Activated T-helper 1 cell treated with anti-CD3 and anti-CD28 coated beads, Interleukin-12 subunit alpha, Interleukin-12 subunit beta, Interleukin-2, Interleukin-4 antibody, amounts not matched to agents 30 ng/mL and 10 ng/mL and 1 ng/mL, durations not matched to agents 14 hours and 24 hours and 36 hours (primary cell): ENCODE measurements at places on chromosomes 6 and 20. TPM values are rescaled to one million over a fixed set of nuclear protein-coding genes. Genes with fewer than 3 reads are reported as not detected.

Gene DAAM2
- total RNA-seq: not detected in 2 replicates

Gene SLC22A2
- total RNA-seq: not detected in 2 replicates

Gene CAP2
- total RNA-seq: not detected in 2 replicates

Gene IL17A
- total RNA-seq: not detected in 2 replicates

Gene BTBD9
- total RNA-seq: 14.5 and 16.4 TPM in 2 replicates

Gene MEI4
- not detected in 2 replicates for total RNA-seq

Gene HS3ST5
- not detected in 2 replicates for total RNA-seq

Gene HLA-DQB2
- 0.51 and 0.67 TPM in 2 replicates for total RNA-seq

DNA sequence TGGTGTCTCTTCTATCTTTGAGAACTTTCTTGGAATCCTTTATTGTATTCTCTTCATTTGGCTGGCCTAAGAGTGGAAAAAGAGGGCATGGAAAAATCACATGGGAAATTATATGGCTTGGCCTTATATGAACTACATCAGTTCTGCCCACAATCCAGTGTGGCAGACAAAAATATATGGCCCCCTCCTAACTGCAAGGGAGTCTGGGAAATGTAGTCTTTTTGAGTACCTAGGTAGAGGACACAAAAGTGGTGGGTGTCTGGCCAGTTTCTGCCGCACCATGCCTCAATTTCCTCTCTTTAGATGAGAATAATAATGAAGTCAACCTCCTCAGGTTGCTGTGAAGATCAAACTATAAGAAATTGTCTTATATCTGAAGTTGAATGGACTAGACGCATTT is 109.3 kb downstream of the SCP2D1 start:
- DNase-seq: no peak

DNA sequence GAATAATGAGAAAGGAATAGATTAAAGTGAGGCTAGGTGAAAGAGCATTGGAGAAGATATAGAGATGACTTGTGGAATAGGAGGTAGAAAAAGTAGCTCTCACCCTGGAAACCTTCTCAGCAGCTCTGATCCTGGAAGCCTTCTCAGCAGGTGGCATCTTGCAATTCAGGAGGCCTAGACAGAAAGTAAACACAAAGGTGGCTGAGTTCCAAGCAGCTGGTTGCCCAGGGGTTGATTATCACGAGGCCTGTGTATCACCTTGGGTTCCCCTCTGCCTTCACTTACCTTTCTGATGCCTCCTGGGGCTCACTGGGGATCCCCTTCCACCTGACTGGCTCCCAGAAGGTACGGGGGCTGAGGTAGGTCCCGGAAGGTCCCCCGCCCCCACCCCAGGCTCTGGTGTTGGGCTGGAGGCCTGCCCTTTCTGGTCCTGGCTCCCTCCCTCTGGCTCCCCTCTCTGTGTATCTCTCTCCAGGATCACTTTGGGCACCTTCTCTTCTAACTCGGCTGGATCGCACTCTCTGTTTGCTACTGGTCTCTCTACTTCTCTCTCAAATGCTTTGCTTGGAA is 9.7 kb downstream of the MDC1 start:
- no peak for DNase-seq

DNA sequence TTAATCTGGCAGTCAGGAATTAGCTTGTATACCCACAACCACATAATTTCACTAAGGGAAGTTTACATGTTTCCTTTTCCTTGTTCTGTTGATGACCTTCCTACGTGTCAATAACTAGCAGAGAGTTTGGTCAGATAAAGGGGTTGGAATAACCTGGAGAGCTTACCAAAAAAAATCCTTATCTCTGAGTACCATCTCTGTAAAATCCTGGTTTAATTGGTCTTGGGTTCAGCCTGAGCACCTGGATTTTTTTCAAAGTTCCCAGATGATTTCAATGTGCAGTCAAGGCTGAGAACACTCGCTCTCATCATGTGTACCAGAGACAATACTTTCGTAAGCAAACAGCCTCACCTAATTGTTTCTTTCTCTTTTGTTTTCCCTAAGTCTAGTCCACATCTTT is 483.8 kb upstream of the FLRT3 start:
- no peak for DNase-seq

- no peak for DNase-seq
These were observed 17.4 kb downstream of the UBE2V1 start for GRCh38 chr20:50095476-50096078.

DNA sequence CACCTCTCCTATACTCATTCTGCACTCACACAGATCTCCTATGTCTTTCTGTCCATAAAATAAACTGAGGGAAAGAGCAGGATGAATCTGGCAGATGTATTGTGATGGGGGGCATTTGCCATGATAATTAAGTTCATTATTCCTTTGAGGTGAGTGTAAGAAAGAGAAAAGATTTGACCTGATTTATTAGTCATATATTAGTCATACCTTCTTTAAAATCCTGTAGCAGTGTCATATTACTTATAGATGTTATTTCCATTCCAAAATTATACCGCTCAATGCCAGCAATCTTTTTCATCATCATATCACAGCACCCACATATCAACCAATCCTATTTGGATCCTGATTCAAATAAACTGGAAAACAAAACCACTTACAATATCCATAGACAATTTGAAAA is 733.3 kb upstream of the SLC35B3 start:
- no peak for DNase-seq

GRCh38 chr20:36040571-36040970 is 72.2 kb downstream of the CNBD2 start:
- no peak for DNase-seq

- no peak for DNase-seq
These were observed 76.3 kb downstream of the SYCP2L start for GRCh38 chr6:10963113-10963512.

- DNase-seq: no peak
These were observed 54.9 kb downstream of the MYH7B start for GRCh38 chr20:35010405-35011192.

- DNase-seq: no peak
These were observed 83.1 kb downstream of the VEGFA start for GRCh38 chr6:43853066-43853650.

DNA sequence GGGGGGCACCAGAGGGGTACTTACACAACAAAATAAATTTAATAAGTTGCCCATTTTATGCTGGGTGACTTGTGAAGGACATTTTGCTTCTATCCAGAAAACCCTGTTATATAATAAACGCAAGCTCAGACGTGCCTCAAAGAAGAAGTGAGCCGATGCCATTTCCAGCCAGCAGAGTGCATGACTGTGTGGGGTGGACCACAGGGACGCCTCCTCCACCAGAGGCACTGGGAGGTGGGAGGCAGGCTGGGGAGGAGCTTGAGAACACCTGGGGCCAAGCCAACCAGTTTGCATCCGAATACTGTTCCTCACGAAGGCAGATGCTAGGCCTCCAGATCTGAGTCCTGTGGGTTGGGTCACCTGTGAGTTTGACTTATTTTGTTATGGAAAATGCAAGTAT is 363.8 kb downstream of the RNGTT start:
- no peak for DNase-seq

DNA sequence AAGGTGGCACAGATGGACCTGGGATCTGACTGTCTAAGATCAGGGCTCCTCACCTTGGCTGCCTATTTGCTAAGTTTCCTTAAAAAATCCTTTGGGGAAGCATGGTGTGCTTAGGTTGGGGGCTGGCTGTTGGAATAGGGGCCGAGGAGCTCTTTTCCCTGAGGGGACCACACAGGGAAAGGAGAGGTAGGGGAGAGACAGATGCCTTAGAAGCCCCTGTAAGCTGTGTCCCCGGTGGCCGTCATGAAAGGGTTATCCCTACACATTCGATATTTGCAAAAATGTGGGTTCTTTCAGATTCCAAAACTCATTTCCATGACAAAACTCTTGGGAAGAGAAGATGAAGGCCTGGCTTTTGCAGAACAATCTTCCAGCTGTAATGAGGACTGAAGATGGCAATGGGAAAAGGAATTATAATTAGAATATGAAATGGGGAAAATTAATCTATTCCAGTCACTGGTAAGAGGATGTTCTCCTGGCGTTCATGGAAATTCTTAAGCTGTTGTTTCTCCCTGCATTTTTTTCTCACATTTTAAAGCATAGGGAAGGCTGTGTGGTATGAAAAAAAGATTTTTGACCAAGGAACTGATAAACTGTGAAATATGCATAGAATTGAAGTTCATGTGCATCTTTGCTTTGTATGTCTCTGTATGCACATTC is 53.8 kb downstream of the TOX2 start:
- no peak for DNase-seq

DNA sequence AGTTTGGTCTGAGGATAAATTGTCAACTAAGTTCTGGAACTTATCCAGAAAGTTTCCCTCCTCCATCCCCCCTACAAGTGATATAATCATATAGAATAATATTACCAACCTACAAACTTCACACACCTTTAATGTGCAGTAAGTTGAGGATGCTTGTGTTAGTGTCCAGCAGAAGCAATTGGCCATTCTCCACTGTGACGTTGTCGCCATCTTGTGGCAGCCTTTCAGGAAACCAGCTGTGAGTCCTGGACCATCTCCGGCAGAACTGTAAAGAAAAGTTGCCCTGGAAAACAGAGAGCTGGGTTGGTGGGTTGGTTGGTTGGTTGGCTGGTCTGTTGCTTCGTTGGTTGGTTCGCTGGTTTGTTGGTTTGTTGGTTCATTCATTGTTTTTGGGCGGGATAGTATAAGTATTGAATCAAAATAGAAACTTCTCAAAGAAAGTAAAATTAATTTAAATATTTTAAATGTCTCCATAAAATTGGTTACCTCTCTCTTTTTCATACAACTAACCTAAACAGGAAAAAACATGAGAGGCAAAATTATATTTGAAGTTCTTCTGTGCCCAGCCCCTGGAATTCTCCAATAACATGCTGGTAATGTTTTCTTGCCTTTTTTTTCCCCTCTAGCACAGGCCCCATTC is 127.5 kb downstream of the PKHD1 start:
- peak; percentile 5 for DNase-seq

DNA sequence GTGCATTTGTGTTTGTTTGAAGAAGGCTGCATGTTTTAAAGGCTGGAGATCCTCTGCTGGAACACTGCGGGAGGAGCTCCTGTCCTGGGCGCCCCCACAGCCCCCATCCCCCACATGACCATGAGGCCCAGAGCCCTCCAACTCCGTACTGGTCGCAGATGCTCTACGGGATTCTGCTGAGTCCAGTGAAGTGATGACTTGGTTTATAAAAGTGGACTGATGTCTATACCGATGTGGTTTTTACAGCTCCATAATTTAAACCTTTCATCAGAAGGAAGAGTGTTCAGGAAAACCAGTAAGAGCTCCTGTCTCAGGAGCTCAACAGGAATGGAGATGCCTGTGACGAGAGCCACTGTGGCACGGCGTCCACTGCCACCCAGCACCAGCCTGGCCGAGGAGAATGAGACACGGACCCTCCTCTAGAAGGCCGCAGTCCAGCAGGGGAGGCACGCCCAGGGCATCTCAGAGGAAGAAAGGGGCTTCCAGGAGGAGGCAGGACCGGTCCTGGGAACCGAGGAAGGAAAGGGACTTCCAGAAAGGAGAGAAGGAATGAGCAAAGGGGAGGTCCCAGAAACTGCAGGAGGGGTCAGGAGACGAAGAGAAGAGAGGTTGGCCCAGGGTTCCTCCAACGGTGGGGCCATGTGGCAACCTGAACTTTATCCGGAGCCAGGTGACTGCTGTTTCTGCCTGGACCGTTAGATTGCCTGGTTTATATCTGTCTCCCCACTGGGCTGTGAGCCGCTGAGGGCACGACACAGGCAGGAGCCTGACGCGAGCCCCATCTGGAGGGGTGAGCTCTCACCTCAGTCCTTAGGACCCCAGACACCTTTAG is 26.9 kb downstream of the BFSP1 start:
- DNase-seq: peak; percentile 23

- no peak for DNase-seq
These were observed 100.9 kb upstream of the PMEPA1 start for GRCh38 chr20:57810511-57811373.

DNA sequence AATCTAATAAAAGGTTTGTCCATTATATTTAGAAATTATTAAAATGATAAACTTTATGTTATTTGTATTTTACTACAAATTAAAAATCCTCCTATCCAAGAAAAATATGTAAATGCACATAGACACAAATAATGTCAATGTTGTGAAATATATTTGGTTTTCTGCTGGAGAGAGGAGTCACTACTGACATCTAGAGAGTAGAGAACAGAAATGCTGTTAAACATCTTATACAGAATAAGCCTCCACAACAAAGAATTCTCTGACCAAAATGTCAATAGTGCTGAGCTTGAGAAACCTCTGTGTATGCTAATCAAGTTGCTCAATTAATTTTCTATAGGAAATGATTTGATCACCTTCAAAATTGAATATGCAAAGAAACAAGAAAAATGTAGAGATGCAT is 12.4 kb downstream of the HTR1B start:
- DNase-seq: no peak

GRCh38 chr20:49712996-49713752 is 504 bp downstream of the B4GALT5 start:
- peak; percentile 19 for DNase-seq

DNA sequence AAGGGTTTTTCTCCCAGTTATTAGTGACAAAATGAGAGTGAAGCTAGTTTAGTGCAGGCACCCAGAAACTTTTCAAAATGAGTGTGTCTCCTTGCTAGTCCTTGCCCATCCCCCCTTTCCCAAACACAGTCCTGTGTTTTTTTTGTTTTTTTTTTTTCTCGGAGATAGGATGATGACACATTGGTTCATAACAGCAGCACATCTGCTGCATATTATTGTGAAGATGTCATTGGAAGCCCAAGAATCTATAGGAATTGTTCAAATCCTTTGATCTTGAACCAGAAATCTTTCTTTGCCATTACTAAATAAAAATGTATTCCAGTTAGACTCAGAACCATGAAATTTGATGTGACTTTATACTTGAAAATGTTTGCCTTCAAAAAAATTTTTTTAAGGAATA is 162.4 kb downstream of the FRK start:
- DNase-seq: no peak

- DNase-seq: no peak
These were observed 40.5 kb upstream of the GCLC start for GRCh38 chr6:53585208-53585900.

GRCh38 chr6:107062691-107063090 is 34.7 kb downstream of the MTRES1 start:
- no peak for DNase-seq

- DNase-seq: no peak
These were observed 3.4 kb downstream of the APMAP start for GRCh38 chr20:24989162-24989561.

GRCh38 chr6:143009851-143010250 is 50.8 kb upstream of the AIG1 start:
- no peak for DNase-seq

DNA sequence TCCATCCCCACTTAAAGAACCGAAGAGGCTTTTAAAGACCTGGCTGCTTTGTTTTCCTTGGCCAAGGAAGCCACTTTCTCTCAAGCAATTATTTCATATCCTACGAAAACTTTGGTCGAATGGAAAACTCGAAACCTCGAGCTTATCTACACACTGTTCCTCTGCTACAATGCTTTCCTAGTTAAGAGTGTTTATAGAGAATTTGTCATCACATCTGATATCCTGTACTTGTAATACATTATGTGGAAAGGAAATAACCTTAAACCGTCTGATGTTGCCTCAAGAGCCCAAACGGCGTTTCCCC is 28.1 kb downstream of the TFAP2B start:
- no peak for DNase-seq

DNA sequence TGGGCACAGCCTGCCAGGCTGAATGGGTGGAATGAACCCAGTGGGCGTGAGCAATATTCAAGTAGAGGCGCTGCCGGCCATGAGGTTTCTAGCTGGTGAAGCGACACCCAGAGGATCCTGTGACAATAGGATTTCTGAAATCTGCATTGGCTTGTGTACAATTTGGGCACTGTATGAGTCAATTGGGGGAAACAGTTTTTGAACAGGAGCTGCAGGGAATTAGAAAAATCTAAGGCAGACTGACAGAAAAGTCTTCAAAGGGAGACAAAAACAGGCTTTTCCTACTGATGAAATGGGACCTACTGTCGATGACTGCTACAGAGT is 148.8 kb upstream of the PROKR2 start:
- no peak for DNase-seq
